ENCODE measurements at places on chromosomes 1 and 21.

DNA sequence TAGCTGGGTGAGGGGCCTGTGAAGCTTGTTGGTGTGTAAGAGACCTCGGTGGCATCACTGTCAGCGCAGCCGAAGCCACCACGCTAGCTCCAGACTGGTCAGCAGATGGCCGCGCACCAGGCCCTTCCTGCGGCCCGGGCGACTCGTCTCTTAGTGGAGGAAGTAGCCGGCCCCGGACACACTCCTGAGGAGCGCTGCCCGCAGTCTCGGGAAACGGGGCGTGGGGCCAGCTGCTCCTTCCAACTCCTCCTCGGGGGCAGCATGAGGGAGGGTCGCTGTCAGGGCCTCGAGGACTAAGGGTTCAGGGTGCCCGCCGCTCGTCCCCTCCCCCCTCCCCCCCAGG lies 20.4 kb downstream of the H3-3A start:
- DNase-seq, result no peak

DNA sequence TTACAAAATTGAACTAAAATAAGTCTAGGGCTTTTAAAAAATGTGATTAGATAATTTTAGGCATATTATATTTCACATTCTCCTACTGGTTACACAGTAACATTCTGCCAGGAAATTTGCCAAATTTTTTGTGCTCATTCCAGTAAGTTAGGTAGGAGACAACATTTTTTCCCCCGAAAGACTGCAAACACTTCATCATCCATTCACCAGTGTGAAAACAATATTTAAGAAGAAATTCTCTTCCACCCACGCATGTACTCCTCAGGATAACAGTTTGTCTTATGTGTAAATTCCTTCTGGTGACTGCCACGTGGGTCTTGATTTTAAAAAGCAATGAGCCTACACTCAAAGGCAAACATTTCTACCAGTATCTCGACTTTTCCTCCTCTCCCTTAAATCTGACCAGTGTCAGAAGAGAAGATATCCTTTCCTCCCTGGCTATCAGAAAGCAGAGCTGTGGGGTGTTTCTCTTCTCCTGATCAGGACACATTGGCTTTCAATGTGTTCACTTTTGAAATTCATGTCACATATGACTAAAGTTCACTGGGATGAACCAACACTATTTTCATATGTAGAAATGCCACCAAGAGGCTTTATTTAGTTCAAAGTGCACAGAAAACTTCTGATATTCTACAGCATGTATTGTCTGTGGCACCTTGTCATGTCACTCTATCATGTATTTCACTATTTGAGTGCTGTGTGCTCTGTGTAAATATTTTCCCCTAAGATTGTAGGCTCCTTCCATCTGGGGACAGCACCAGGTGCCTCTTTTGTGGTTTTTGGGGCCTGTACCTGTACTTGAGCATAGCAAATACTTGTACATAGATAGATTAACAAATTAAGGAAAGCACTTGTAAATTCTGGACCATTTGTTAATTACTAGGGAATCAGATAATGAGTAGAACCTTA lies 38.6 kb downstream of the LHX9 start:
- no peak for DNase-seq

GRCh38 chr1:182015360-182015759 lies 46.2 kb downstream of the ZNF648 start:
- no peak for DNase-seq

DNA sequence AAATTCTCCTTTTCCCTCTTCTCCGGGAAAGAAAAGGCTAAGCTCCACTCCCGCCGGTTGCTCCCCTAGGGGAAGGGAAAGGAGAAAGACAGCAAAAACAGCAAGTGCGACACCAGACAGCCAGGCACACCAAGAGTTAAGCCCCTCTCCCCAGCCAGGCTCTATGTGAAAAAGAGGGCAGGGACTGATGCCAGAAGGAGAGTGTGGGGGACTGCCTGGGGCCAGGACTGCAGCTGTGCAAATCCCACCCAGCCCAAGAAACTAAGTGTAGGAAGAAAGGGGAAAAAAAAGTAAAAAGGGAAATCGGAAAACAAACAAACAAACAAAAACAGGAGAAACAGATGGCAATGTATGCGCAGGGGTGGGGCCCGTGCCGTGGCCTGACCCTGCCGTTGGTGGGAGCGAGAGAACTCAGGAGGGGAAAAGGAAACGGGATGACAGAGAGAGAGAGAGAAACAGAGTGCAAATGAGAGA lies 27.7 kb upstream of the FMO1 start:
- no peak for DNase-seq

- DNase-seq, result no peak
Measured at GRCh38 chr1:25695771-25696311, 79.2 kb downstream of the MAN1C1 start.

GRCh38 chr1:51019811-51020210 lies 49.8 kb downstream of the CDKN2C start:
- DNase-seq, result no peak

DNA sequence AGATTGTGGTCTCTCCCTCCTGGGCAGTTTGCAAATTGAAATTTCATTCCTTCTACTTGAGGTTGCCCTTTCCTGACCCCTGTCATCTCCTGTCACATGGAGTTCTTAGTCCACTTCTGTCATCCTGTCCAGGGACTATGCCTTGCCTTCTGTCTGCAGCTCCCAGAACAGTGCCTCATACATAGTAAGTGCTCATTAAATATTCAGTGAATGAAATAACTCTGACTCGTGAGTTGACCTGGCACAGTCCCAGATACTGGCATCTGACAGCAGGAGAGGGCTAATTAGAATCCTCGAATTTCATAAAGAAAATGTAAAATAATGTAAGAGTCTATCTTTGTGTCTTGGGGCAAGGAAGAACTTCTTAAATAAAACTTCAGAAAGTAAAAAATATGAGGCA lies 50.8 kb downstream of the CNIH3 start:
- DNase-seq, result no peak

- DNase-seq, result no peak
Measured at GRCh38 chr1:21295002-21295401, 4.7 kb upstream of the ECE1 start.
